NCI-H1048 (cell line): ENCODE measurements at places on chromosomes 2 and 18.

GRCh38 chr2:187057466-187057865, 208.5 kb upstream of the ZSWIM2 start:
- DNase-seq: no peak

- no peak for DNase-seq
These were observed 39.6 kb upstream of the NEMP2 start for GRCh38 chr2:190574169-190574568.

DNA sequence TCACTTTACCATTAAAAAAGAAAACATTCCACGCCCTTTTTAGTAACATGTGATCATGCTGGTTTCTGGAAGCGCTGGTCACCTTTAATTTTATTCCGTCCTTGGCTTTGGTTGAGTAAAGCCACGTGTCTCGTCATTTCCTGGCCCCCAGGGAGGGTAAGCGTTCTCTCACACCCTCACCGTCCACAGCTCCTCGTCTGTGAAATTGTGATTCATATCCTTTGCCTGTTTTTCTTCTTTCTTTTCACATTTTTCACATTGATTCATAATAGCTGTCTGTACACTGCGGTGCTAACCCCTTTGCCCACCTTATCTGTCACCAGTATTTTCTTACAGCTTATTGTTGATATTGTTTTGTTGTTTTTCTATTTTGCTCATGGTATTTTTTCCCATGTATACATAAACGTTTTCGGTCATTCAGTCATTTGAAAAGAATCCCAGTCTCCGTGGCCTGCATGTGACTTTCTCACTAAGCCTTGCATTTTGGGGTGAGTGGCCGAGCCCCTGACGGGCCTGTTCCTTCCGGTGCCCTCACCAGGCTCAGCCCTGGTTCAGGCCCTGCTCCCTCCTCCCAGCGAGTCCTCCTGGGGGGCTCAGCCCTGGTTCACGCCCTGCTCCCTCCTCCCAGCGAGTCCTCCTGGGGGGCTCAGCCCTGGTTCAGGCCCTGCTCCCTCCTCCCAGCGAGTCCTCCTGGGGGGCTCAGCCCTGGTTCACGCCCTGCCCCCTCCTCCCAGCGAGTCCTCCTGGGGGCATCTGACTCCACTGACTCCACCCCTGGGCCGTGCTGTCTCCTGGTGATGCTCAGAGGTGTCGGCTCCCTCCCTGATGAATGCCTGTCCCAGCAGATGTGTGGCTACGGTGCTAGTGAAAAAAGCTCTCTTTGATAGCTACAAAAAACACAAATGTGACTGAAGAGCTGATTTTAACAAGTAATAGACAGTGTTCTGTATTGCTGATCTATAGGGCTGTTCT, 249.7 kb upstream of the PXDN start:
- no peak for DNase-seq

DNA sequence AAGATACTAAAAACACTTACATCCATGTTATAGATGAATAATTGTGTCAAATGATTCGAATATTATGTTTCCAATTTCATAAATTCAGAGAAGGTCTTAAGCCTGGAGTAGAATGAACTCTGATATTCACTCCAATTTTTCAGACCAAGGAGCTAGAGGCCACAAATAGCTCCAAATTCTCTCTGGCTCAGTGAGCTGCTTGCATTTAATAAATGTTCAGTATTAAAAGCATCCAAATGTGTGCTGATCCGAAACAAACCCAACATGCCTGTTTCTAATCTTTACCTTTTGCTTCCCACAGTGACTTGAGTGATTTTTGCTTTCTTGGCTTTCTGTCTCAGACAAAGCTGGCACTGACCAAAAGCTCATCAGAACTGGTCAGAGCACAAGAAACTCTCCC, 291.4 kb downstream of the CCDC85A start:
- DNase-seq: no peak

DNA sequence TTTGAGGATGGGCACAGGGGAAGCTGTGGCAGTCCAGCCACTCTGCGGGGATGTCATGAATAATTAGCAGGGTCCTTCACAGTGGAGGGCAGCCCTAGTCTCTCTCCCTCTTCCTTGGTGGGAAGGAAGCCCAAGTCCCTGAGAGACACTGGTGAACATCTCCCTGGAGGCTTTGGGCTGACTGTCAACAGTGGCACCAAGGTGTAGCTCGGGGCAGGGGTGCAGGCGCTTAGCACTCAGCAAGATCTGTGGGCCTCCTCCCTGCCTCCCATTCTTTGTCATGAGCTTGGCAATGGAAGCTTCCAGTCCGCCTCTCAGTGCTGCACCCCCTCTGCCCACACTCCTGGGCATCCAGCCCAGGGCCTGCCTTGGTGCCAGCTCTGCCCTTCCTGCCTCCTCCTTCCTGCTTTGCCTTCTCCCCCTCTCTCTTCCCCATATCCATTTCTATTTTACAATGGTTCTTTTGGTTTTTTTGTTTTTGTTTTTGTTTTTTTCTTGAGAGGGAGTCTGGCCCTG, 59.4 kb downstream of the STEAP3 start:
- DNase-seq: no peak
